ENCODE measurements at places on chromosomes 1 and 21.

DNA sequence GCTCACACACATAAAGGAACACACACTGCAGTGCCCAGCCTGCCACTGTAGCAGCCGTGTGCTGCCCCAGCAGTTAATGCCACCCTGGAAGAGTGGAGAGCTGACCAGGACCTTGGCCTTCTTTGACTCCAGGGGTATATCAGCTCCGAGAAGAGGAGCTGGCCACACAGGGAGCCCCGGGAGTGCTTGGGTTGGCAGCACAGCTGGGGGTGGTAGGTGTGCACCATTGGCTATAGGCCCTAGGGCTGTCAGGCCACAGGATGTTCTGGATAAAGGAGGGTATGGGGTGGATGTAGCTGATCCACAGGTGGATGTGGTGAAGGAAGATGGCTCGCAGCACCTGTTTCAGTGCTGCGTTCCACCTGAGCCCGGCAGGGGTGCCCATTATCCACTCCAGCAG is 640.5 kb downstream of the PLPP3 start:
- no peak for DNase-seq

- no peak for DNase-seq
Observed at GRCh38 chr1:147612366-147612765, 58.0 kb downstream of the ACP6 start.

DNA sequence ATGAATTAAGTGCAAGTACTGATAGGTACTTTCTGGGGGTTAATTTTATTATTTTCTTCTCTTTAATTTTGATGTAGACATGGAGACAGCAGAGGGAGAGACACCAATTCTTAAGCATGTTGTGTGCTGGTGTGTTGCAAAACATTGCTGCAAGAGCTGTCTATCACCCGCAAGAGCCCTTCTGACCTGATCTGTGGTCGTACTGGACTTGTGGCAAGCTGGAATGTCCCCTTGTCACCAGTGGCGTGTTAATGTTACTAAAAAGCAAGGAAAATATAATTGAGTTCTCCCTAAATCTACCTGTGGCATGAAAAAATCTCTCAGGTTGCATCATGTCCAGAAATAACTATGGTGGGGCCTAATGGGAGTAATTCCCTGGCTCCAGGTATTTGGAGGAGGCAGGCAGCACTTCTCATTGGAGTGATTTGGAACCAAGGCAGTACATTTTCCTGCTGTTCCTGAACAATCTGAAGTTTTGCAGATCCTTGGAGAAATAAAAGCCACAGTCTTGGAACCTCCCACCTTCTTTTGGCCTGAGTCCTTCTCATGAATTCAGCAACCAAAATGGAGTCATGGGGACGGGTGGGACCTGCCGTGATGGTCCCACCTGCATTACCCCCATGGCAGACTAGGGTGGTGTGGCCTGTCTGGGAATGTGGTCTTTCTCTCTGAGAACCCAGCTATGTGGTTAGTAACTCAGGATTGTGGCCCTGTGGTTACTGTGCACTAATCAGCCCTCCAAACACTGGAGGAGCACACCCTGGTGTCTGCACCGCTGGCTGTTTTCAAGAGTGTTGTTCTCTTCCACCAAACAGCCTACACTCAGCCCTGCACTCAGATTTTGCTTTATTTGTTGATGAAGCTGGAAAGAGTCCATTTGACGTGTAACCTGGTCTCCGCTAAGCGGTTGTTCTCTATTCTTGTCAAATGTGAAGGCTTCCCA is 57.4 kb downstream of the GALNT2 start:
- DNase-seq: peak; percentile 70

- DNase-seq: no peak
Observed at GRCh38 chr1:15410223-15410883, 665 bp downstream of the EFHD2 start.
